ENCODE measurements at places on chromosomes 1 and 21.

GRCh38 chr1:20179371-20180128, 6.3 kb upstream of the UBXN10 start:
- DNase-seq, result no peak

DNA sequence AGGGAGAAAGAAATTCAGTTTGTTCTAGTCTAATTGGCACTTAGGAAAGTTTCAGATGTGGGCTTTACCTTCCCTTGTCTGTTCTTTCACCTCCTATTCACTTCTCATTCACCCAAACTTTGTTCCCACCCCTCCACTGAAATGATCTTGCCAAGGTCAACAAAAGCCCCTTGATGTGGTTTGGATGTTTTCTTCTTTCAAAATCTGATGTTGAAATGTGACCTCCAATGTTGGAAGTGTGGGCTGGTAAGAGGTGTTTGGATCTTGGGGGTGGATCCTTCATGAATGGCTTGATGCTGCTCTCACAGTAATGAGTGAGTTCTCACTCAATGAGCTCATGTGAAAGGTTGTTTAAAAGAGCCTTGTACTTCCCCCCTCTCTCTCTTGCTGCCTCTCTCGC, 379.3 kb downstream of the HHIPL2 start:
- DNase-seq, result no peak

GRCh38 chr1:27519331-27520258, 29.6 kb upstream of the WASF2 start:
- DNase-seq, result no peak

- no peak for DNase-seq
These were observed 51.7 kb upstream of the TIAM1 start for GRCh38 chr21:31395791-31396190.

DNA sequence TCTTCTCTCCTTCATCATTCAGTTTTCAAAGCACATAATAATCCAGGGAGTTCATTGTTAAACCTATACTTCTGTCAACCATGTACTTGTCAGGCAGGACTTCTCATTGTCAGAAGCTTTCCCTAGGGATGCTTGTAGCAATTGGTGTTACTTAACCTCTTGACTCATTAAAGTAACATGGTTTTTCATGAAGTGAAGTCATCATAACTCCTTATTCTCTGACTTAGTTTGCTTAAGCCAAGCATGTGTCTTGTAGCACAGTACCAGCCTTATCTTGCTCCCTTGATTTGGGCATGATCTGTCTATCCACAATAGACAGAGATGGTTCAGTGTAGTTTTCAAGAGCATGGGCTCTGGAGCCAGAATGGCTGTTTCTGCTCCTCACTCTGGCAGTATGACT, 45.3 kb downstream of the LRIG2 start:
- no peak for DNase-seq

GRCh38 chr1:153028766-153029165, 2.2 kb upstream of the SPRR1B start:
- DNase-seq, result no peak

- DNase-seq, result no peak
These were observed 46.9 kb downstream of the CR1L start for GRCh38 chr1:207691841-207692240.

GRCh38 chr1:94250341-94250740, 13.0 kb upstream of the ARHGAP29 start:
- no peak for DNase-seq

- no peak for DNase-seq
These were observed 33.1 kb downstream of the ZMYND12 start for GRCh38 chr1:42422737-42423136.

- DNase-seq, result no peak
These were observed 184.2 kb downstream of the EIF4G3 start for GRCh38 chr1:20992322-20993056.

- no peak for DNase-seq
These were observed 283.1 kb upstream of the POU3F1 start for GRCh38 chr1:38329644-38330043.

GRCh38 chr1:157405662-157406061, 146.7 kb downstream of the FCRL5 start:
- DNase-seq, result no peak

DNA sequence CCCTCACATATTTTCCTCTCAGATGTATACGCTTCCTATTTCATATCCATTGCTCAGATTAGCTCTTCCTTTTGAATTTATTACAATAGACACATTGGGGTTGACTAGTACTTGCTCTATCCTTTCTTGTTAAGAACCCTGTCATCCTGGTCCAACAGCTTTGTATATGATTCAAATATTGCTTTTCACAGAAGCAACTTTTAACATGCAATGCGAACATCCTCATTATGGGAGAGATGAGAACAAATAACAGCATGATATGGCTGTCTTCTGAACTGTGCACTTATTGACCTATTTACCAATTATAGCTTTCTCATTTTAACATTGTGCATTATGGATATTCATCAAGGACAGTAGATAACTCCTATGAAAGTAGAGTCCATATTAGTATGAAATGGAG, 510.8 kb downstream of the PTPRC start:
- no peak for DNase-seq

DNA sequence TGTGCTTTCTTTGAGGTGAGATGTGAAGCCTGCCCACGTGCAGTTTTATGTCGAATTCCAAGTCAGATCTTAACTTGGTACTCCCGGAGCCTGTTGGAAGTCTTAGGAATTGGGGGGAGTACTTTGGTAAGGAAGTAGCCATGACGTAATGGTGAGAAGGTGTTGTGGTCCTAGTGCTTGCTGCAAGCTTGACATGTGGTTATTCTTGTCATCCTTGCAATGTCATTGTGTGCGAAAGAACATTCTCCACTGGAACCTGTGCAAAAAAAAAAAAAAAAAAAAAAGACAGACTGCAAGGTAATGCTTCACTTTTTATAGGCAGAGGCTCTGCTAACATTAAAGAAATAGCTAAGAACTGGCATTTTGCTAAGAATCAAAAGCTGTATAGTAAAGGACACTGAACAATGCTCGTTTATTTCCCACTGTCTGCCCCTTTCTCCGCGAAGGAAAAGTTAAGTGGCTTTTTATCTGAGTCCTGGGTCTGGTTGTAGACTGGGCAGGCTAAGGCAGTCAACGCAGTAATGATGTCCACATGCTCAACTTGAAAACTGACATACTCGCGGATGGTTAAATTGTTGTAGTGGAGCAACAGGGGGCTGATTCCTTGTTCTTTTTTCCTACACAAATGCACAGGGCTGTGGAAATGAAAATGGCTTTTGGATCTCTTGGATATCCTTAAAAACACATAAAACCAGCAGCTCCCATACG, 2.1 kb downstream of the KAZN start:
- DNase-seq, result no peak

- no peak for DNase-seq
These were observed 5.4 kb upstream of the KLHDC7A start for GRCh38 chr1:18475234-18475905.

GRCh38 chr1:212964102-212964501, 13.8 kb downstream of the VASH2 start:
- DNase-seq, result no peak

DNA sequence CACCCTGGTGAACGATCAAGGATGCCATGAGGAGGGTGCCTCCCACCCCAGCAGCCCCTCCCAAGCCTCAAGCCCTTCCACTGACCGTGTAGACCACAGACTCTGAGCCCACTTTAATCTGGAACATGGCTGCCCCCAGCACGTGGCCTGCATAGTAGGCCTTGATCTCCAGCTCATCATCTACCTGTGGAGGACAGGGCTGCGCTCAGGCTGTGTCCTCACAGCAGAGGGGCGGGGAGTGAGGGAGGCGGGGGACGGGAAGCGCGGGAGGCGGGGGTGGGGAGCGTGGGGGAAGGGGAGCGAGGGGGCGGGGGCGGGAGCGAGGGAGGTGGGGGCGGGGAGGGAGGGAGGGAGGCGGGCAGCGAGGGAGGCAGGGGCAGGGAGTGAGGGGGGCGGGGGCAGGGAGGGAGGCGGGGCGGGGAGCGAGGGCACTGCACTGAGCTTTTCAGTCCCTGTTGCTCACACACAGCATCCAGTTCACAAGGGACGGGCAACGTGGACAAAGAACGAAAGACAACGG, 7.1 kb downstream of the PUSL1 start:
- no peak for DNase-seq

- DNase-seq, result no peak
These were observed 14.0 kb downstream of the ZNF644 start for GRCh38 chr1:91007827-91008226.

GRCh38 chr1:20123722-20124455, 4.6 kb upstream of the PLA2G2D start:
- no peak for DNase-seq

- no peak for DNase-seq
These were observed 283.4 kb downstream of the KCNH1 start for GRCh38 chr1:210850556-210850955.

GRCh38 chr1:150778409-150778808, 12.8 kb upstream of the CTSS start:
- DNase-seq, result no peak

GRCh38 chr1:201405484-201405831, 6.3 kb upstream of the LAD1 start:
- no peak for DNase-seq

DNA sequence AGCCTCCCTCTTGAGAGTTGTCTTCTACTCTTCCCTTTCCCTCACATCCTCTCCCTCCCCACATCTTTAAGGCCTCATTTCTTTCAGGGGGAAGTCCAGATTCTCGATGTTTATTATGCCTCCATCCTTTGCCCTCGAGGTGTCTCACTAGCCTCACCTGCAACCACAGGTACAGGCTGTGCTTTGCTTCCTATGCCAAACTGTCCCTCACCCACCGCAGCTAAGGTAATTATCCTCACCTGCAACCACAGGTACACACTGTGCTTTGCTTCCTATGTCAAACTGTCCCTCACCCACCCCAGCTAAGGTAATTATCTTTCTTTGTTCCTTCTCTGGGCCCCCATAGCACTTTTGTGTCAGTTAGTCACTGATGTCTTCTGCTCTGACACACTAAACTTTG, 328.1 kb upstream of the SNX7 start:
- DNase-seq, result no peak

DNA sequence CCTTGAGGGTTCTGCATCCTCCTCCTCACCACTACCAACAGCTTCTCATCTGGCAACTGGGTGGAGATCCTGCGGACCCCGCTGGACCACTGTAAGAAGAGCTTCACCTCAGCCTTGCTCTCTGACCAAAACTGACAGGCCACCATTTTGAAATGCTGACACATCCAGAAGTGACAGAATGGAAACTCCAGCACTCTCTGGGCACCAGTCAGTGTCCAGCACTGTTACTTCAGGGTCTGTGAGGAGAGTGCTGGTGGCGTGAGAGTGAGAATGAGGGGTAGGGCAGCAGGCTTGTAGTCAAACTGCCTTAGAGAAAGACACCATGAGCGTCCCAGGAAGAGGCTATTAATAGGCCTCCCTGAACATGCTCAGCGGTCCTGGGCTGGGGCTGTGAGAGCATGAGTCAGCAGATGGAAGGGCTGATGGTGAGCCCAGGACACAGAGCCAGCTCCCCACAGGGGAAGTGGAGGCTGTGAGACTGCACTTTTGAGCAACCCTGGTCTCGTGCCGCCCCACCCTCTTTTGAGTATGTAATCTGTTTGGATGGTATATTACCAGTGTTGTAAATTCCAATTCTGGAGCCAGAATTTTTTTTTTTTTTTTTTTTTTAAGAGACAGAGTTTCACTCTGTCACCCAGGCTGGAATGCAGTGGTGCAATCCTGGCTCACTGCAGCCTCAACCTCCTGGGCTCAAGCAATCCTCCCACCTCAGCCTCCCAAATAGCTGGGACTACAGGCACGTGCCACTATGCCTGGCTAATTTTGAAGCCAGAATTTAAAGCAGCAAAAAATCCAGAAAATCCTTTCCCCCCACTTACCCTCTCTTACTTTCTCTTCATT, 34.4 kb upstream of the SLC30A1 start:
- no peak for DNase-seq

DNA sequence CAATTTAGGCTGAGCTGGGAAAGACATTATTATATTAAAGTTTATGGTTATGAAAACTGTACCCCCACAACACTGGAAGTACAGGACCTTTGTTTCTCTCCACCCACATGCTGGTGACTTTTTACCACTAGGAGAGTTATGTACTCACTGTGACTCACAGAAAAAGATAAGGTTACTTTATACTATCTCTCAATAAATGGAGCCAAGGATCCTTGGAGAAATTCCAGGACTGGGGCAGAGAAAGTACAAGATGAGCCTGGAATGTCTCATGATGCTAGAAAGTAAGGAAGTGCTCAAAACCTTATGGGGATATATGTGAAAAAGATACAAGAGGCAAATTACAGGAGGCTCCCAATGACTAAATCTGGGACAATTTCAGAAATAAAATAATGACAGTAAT, 63.9 kb upstream of the C1orf105 start:
- DNase-seq, result no peak

DNA sequence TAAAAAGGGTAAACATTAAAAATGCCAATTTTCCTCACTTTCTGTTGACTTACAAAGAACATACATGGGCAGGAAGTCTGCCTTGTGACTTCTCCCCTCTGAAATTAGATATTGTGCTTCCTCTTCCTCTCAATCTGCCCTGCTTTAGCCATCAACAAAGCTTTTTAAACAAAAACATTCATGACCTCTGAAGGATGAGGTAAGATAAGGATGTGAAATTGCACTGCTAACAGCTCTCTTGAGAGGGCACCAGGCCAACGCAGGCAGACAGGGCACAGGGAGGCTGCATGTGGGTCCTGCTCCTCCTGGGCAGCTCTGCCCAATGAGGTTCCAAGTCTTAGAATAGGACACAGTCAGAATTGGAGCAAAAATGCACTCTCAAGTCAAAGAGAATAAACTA, 62.1 kb downstream of the DEGS1 start:
- DNase-seq, result peak; percentile 3

GRCh38 chr1:54883349-54884102, 3.5 kb downstream of the DHCR24 start:
- DNase-seq, result no peak

DNA sequence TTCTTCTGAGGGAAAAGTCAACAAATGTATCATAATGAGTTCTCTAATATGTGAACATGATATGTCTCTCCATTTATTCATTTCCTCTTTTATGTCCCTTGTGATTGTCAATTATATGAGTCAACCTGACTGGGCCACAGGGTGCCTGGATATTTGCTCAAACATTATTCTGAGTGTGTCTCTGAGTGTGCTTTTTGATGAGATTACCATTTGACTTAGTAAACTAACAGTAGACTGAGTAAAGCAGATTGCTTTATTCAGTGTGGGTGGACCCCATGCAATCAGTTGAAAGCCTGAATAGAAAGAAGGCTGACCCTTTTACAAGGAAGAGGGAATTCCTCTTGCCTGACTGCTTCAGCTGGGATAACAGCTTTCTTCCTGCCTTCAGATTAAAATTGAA, 142.6 kb downstream of the SLC35F3 start:
- no peak for DNase-seq

- no peak for DNase-seq
These were observed 106.8 kb downstream of the ZBTB18 start for GRCh38 chr1:244157731-244158438.

DNA sequence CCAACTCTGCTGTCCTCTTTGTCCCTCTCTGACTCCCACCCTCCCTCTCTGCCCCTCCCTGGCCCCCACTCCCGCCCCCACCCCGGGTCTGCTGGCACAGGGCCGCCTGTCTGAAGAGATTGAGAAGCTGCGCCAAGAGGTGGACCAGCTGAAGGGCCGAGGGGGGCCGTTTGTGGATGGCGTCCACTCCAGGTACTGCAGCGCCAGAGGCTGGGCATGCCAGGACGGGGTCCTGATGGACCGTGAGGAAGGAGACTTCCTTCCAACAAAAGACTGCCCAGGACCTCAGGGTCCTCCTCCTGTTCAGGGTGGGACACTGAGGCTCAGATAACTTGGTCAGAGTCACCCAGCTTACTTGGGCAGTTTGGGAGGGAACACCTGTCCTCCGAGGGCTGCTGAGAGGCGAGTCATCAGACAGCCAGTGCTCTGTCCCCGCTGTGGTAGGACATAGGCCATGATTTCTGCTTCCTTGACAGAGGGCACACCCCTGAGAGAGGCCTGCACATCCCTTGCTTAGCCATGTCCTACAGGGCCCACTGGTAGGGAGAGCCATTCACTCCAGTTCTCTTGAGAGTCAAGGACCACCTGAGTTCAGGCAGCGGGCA, 23.4 kb downstream of the PPFIA4 start:
- no peak for DNase-seq

Measured in activated naive CD4-positive, alpha-beta T cell treated with Interleukin-2 at 50 U/mL for 16 hours (primary cell).